Stimulated activated CD4-positive, alpha-beta T cell treated with anti-CD3 and anti-CD28 coated beads, Interleukin-4, amount 100 ng/mL, for 24 hours (primary cell): ENCODE measurements at places on chromosomes 11 and 22.

- no peak for DNase-seq
Observed at GRCh38 chr22:50417411-50418210, 57.2 kb downstream of the SBF1 start.

DNA sequence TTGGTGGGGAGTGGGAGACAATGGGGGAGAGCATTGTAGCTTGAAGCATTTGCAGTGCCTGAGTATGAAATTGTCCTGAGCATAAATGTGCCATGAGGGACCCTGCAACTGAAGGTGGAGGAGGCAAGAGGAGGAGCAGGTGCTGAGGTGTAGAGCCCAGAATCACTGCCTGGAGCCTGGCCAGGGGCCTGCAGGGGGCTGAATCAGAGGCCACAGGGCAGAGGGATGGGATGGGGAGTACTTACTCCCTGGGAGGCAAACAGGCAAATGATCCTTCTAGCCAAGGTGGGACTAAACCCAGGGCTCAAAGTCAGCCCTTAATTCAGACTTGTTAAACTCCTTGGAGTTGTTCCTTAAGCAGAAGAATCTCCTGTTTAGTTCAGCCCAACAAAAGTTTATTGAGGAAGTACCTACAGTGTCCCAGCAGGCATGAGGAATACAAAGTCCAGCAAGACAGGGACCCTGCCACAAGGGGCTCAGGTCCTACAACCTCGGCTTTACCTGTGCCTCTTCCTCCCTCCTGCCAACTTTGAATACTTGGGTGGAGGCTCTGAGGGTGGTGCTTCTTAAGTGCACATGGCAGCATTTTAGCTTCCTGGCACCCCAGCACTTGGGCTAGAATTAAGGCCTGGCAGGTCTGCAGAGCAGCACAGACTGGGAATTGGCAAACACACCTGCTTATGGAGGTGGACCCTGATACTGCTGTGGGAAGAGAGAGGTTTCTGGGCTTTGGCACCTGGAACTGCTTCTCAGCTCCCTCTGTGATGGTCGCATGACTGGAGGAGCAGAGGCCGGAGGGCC, 20.0 kb downstream of the MICAL2 start:
- no peak for DNase-seq

- DNase-seq, result peak; percentile 13
Observed at GRCh38 chr11:17013548-17014320, 480 bp downstream of the PLEKHA7 start.

DNA sequence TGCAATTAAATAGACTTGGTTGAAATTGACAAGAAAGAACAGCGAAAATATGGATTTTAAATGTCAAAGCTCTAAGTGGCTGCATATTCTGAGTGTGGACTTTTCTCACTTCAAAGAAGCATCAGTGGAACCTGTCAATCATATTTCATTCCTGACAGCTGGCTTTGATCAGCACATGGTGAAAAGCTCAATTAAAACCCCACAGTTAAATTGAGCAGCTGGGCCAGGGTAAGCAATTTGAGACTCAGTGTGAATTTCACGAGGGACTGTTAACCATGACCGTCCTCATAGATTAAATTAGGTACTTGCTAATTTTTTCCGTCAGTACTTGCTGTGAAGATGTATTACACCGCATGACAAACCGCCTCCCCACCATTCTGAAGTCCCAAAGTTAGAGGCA, 11.0 kb upstream of the OR10D3 start:
- no peak for DNase-seq

- DNase-seq, result no peak
Observed at GRCh38 chr22:31284281-31285155, 7.8 kb downstream of the PIK3IP1 start.

GRCh38 chr11:48169259-48169658, 47.4 kb upstream of the OR4B1 start:
- no peak for DNase-seq

GRCh38 chr11:11025087-11025486, 167.2 kb upstream of the ZBED5 start:
- no peak for DNase-seq

- DNase-seq, result peak; percentile 96
Observed at GRCh38 chr22:36856121-36856791, 4.5 kb upstream of the NCF4 start.

GRCh38 chr11:6646071-6646470, 9.5 kb downstream of the DCHS1 start:
- DNase-seq, result no peak
